ENCODE measurements at places on chromosomes 7 and 10.
A peak's percentile ranks its signal among the peaks of the same experiment; 100 is the strongest.

- no peak for DNase-seq
Measured at GRCh38 chr10:100470367-100470766, 7.6 kb downstream of the WNT8B start.

DNA sequence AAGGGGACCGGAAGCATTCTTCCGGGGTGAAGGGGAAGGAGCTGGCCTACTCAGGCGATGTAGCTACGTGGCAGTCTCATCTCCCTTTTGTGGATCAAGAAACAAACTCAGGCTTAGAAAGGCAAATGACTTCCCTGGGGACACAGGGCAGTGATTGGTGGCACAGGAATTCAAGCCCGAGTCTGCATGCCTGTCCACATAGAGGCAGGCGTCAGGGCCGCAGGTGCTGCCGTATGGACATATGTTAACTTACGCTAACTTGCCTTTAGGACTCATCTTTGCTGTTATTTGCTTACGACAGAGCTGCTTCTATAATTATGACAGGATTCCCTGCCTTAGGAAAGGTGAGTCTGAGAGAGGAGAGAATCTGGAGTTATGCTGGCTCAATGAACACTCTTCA lies 42.3 kb upstream of the KLF6 start:
- DNase-seq = no peak

DNA sequence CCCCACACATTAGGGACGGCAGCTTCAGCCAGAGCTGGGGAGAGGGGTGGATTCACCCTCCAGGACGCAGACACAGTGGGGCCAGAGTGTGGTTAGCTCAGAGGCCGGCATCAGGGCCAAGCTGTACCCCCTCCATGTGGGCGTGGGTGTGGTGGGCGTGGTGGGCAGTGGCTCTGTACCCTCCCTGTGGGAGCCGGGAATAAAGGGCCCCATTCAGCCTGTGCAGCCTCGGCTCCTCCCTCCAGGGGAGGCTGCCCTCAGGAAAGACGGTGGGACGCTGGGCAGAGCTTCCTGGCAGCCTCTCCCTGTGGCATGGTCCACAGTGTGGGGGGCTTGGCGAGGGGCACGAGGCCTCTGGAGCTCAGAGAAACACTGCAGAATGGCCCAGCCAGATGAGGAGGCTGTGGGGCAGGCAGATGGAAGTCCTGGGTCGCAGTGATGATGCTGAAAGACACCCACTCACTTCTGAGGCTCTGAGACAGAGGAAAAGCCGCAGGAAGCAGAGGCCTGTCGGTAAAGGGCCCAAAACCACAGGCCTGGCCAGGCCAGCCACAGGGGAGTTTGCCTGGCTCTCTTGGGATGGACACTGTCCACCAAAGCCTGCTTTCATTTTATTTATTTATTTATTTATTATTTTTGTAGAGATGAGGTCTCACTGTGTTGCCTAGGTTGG lies 108.0 kb downstream of the SH3PXD2A start:
- no peak for DNase-seq

GRCh38 chr7:94374721-94375566 lies 19.8 kb upstream of the COL1A2 start:
- DNase-seq = no peak

DNA sequence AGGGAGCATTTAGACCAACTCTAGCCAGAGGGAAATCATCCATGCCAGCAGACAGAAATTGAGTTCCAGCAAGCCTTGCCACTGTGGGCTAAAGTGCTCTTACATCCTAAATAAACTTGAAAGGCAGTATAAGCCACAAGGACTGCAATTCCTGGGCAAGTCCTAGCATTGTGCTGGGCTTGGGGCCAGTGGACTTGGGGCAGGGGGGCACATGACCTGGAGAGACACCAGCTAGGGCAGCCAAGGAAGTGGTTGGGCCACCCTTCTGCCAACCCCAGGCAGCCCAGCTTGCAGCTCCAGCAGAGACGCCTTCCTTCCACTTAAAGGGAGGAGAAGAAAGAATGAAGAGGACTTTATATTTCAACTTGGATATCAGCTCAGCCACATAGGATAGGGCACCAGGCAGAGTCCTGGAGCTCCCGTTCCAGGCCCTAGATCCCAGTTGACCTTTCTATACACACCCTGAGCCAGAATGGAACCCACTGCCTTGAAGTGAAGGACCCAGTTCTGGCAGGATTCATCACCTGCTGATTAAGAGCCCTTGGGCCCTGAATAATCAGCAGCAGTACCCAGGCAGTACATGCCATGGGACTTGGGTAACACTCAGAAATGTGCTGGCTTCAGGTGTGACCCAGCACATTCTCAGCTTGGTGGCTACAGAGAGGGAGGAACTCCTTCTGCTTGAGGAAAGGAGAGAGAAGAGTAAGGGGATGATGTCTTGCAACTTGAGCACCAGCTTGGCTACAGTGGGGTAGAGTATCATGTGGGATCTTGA lies 153.0 kb downstream of the GNAI1 start:
- no peak for DNase-seq

GRCh38 chr10:15158972-15159371 lies 9.5 kb downstream of the NMT2 start:
- no peak for DNase-seq

- DNase-seq = no peak
Measured at GRCh38 chr7:156019308-156019707, 207.0 kb upstream of the SHH start.

GRCh38 chr7:50305583-50306493 lies 1.3 kb downstream of the IKZF1 start:
- DNase-seq = no peak

GRCh38 chr10:10886861-10887531 lies 130.7 kb upstream of the CELF2 start:
- no peak for DNase-seq

DNA sequence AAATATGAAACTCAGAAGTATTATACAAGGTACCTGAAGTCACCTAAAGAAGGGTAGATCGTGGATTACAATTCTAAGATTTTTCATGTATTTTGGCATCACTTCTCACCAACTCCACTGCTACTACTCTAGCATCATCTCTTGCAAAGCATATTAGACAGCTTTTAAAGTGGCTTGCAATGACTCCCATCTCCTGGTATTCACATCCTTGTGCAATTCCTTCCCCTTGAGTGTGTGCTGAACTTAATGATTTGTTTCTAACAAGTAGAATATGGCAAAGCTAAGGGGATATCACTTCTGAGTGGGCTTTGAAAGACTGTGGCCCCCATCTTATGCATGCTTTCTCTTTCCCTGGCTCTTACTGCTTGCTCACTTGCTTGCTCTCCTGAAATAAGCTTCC lies 280.2 kb downstream of the SNX13 start:
- no peak for DNase-seq

DNA sequence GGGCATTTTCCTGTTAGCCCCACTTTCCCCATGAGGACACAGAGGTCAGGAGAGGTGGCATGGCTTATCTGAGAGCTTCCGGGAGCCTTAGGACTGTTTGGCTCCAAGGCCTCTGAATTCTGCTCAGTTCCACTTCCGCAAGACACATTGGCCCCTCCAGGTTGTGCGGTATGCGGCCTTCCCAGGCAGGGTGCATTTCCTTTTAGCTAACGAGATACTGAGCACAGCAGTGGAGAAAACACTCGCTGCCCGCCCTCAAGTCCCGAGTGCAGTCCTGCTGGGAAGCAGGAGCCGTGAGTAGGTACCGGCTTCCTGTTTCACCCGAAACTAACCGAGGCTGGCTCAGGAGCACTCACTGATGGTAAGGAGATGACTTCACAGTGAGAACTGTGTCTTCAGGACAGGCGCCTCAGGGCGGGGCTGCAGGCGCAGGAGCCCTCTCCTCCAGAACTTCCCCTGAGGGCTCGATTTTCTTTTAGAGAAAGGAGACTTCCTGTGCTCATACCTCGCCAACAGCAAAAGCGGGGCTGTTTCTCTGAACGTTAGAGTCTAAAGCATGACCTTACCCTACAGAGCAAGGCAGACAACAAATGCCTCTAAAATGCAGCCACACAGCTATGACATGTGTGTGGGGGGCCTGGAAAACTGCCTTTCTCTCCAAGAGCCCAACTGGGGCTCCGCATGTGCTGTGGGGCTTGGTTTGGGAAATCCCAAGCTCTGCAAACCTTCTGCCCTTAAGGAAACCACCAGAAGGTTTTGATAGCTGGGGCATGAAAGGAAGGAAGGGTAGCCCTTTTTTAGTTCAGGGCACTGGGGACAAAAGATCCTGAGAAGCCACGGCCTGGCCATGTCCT lies 25.9 kb downstream of the RGS10 start:
- DNase-seq = no peak

- DNase-seq = no peak
Measured at GRCh38 chr7:24825381-24825794, 68.1 kb upstream of the GSDME start.

DNA sequence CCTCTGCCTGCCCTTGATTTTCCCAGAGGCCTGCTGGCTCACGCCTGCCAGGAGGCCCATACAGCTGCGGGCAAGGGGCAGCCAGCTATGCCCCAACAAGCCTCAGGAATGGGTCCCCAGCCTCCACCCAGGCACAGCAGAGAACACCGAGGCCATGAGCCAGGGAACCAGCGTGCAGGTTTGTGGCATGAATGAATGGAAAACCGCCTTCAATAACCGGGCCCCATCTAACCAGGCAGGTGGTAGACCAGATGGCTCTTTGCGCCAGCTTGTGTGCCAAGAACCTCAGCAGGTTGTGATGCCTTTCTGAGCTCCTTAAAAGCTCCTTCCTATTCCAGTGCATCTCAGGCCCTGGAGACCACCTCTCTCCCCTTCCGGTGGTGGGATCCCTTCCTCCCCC lies 50.2 kb downstream of the ELFN1 start:
- no peak for DNase-seq

- no peak for DNase-seq
Measured at GRCh38 chr10:110709444-110709828, 65.3 kb downstream of the RBM20 start.

DNA sequence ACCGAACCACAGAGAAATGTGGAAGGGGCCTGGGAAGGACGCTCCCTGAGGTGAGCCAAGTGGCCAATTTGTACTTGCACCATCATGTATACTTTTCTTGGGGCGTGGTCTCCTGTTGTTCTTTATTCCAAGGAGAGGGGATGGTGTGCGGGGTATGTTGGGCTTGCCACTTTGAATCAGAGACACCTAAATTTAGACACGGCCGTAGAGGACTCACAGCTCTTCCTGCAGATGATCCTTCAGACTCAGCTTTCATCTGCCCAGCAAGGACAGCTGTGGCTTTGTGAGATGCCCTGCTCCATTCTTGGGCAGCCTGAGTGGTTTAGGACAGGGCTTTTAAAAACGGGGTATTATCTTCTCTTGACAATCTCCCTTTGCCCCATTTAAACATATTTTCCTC lies 473.2 kb downstream of the REEP3 start:
- no peak for DNase-seq

GRCh38 chr10:82817676-82818422 lies 942.9 kb downstream of the NRG3 start:
- DNase-seq = no peak

GRCh38 chr10:98101366-98101765 lies 33.1 kb upstream of the R3HCC1L start:
- no peak for DNase-seq

DNA sequence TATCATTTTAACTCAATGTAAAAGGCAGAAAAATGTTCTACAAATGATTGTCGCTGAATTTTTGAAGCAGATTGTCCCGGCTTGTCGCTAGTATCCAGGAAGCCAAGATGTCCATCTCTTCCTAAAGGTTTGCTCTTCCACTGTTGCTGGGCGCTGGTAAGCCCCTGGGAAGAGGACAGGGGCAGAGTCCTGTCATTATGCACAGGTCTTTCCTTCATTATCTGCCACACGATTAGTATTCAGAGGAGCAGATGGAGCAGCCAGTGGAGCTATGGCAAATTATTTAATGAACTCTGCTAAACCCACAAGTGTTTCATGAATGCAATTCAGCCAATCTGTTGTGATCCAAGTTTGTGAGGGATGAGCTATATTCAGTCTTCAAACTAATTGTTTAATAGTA lies 499.1 kb upstream of the NRP1 start:
- DNase-seq = no peak

DNA sequence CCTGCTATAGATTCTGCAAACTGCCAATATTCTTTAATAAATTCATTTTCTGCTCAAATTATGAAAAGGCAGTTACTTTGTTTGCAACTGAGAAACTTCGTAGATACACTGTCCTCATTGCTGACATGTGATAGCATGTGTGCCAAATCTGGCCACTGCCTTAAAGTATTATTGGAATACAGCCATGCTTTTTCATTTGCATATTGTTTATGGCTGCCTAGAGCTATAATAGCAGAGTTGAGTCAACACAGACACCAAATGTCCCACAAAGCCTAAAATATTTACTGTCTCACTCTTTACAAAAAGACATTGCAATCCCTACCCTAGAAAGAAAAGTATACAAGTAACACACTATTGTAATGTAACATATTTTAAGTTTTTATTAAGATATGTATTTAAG lies 647.4 kb downstream of the XPNPEP1 start:
- no peak for DNase-seq

DNA sequence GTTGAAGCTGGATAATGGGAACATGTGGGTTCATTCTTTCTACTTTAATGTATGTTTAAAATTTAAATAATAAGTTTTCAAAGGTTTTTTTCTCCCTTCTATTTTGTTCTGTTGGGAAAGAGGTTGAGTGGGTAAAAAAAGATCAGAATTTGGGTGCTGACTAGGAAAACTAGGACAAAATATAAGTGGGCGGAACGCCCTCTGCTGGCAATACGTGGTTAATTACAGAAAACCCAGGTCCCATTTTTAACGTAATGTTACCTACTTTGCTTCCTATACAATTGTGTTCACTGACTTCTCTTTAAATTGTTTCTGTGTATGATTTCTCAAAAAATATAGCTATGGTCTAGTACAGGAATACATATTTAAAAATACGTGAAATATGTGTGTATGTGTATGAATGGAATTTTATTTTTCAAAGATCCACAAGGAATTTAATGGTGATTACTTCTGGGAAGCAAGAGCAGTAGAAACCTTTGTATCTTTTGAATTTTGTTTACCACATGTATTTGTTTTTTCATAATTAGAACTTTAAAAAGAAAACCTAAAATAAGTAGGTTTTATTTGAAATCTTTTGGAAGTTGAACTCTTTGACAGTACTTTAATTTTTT lies 8.7 kb downstream of the ECD start:
- peak; percentile 23 for DNase-seq

DNA sequence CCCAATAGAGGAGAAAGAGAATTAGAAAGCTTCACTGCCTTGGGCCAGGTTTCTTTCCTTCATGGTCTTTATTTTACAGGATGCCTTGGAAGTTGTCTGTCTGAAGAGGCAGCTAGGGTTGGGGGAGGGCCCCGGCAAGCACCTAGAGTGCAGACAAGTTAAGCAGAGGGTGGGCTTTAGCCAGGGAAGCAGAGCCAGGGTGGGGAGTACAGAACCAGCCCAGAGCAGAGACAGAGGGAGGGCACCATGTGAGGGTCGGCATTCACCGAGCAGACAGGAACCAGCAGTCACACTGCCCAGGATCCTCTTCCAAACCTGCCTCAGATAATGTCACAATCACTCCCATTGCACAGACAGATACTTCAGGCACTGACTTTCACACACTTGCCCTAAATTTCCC lies 75.9 kb downstream of the ADARB2 start:
- DNase-seq = no peak

GRCh38 chr7:5139998-5140397 lies 50.0 kb upstream of the WIPI2 start:
- no peak for DNase-seq

GRCh38 chr10:6621536-6621935 lies 41.5 kb upstream of the PRKCQ start:
- no peak for DNase-seq
